Transverse colon (tissue), 4 donors: ENCODE measurements at places on chromosomes 5 and 9. TPM values are rescaled to one million over a fixed set of nuclear protein-coding genes. Genes with fewer than 3 reads are reported as not detected.

DNA sequence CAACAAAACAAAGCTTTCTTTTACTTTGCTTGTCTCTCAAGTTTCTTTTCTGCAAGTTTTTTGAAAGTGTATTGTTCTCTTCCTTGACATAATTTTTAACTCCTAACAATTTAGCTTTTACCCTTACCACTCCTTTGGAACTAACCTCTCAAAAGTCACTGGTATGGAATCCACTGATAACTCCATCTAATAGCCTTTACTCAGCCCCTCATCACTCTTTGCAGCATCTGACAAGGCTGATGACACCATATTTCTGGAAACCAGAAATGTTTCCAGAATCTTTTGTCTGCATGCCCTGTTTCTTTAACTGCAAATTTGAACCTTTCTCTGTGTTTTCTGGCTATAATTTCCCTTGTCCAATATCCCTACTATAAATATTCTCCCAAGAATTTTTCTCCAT is 46.5 kb downstream of the ZNF474 start:
- no peak overlapping the region for H3K27ac ChIP-seq
- H3K4me3 ChIP-seq = no peak overlapping the region
- no peaks in the 10 kb centered on the region for H3K4me1 ChIP-seq
- no peaks in the 10 kb centered on the region for H3K27me3 ChIP-seq
- H3K36me3 ChIP-seq = no peaks in the 10 kb centered on the region
- DNase-seq = no peak

DNA sequence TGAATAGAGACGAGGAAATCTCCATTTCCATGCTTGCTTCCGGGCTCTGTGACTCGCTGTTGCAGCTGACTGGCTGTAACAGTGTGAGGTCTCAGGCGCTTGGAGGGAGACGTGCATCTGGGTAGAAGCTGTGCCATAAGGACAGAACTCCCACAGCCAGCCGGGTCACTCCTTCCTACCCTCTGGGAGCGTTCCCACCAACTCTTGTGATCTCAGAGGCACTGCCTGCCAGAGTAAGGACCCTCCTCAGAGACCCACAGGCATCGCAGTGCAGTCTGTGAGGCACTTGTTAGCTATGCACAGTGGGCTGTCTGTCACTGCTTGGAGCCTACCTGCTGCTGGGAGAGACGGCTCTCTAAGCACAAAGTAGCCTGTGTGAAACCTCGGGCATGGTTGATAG is 203.4 kb upstream of the SEMA6A start:
- no peak for DNase-seq
- H3K27me3 ChIP-seq = no peaks in the 10 kb centered on the region
- H3K4me1 ChIP-seq = no peaks in the 10 kb centered on the region
- H3K36me3 ChIP-seq = no peaks in the 10 kb centered on the region

DNA sequence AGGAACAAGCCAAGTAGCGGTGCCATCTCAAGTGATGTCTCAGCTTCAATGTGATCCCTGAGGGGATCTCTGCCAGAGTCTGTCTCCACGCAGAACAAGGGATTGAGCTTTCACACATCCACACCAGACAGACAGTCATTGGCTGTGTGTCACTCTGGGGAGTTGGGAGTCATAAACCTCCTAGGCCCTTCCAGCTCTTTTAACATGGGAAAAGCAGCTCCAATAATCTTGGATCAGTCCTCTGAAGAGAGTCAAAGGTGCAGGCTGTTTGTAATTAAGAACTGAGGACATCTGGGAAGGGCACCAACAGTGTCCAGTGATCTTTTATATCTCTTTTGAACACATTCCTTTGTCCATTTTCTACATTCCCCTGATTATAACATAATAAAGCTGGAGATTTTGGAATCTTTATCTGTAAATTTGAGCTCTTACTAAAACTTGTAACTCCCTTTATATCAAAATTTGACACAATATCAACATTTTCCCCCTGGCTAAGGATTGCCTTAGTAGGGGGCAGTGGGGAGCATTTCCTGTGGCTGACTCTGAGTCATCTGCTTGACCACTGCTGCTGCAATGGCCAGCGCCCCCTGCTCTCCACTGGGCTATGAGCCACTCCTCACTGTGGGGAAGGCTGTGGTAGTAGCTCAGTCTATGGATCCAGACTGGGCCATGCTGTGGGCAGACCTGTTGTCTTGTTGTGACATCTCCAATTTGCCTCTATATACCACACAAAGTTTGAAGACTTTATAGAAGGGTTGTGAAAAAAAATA is 284.4 kb downstream of the OSTF1 start:
- H3K27me3 ChIP-seq = no peaks in the 10 kb centered on the region
- no peak overlapping the region for H3K27ac ChIP-seq
- no peak overlapping the region for H3K4me3 ChIP-seq
- no peaks in the 10 kb centered on the region for H3K36me3 ChIP-seq
- DNase-seq = no peak
- H3K4me1 ChIP-seq = no peaks in the 10 kb centered on the region

GRCh38 chr5:161513942-161514341 is 32.6 kb downstream of the GABRB2 start:
- no peaks in the 10 kb centered on the region for H3K4me1 ChIP-seq
- H3K27me3 ChIP-seq = no peaks in the 10 kb centered on the region
- no peaks in the 10 kb centered on the region for H3K36me3 ChIP-seq
- no peak overlapping the region for H3K27ac ChIP-seq
- DNase-seq = no peak
- no peak overlapping the region for H3K4me3 ChIP-seq

Gene LYRM7
- total RNA-seq = 13.0 TPM

Gene PCDHA11
- total RNA-seq = not detected

Gene STC2
- total RNA-seq = 2.2 TPM

Gene AQP3
- total RNA-seq = 13.1 TPM

Gene CDH12
- total RNA-seq = not detected

Gene CCNG1
- total RNA-seq = 293 TPM

Gene NTNG2
- 1.1 TPM for total RNA-seq

Gene RORB
- total RNA-seq = not detected
